Left hindlimb (tissue), 1 donor: ENCODE measurements at places on chromosomes 1 and 21.

DNA sequence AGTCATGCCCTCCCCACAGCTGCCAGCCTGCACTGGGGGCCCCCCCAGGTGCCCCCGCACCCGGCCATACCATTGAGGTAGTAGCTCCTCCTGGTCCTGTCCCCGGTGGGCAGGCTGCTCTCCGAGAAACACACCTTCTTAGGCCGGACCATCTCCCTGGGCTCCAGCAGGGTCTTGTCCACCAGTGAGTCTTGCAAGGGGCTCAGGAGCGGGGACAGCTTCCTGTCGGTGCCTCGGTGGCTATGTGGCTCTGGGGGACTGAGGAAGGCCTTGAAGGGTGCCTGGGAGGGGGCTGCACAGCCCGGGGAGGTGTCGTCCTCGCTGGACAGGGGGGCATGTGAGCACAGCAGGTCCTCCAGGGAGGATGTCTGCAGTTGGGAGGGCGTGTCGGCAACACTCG lies 12.9 kb upstream of the FTCD start:
- DNase-seq: no peak

DNA sequence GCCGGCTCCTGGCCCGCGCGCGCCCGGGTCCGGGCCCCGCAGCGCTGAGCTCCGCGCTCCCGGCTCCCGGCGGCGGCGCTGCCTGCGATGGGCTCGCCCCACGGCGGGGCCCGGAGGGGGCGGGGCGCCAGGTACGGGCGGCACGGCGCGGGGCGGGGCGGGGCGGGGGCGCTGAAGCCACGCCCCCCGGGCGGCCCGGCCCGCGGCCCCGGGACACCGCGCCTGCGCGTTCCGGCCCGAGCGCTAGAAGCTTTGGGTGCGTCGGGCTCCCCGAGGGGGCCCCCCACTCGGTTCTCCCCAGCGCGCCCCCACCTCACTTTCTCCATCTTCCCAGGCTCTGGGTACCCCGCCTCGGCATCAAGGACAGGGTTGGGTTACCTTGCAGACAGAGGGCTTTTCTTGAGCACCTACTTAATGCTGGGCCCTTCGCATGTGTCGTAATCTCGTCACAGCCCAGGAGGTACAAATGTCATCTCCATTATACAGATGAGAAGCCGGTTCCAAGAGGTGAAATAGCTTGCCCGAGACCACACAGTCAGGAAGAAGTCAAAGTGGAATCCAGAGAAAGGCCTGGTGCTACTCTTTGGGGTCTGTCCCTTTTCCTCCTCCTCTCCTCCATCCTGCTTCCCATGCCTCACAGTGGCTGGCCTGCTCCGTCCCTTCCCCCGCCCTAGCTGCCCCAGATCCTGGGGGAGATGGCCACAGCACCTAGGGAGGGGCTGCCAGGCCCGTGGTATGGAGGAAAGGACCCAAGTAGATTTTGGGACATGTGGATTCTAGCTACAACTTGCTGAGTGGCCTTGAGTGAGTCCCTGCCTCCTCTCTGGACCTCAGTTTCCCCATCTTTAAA lies 46.5 kb downstream of the RAP1GAP start:
- no peak for DNase-seq

GRCh38 chr1:37255868-37256267 lies 218.5 kb upstream of the ZC3H12A start:
- DNase-seq: no peak

DNA sequence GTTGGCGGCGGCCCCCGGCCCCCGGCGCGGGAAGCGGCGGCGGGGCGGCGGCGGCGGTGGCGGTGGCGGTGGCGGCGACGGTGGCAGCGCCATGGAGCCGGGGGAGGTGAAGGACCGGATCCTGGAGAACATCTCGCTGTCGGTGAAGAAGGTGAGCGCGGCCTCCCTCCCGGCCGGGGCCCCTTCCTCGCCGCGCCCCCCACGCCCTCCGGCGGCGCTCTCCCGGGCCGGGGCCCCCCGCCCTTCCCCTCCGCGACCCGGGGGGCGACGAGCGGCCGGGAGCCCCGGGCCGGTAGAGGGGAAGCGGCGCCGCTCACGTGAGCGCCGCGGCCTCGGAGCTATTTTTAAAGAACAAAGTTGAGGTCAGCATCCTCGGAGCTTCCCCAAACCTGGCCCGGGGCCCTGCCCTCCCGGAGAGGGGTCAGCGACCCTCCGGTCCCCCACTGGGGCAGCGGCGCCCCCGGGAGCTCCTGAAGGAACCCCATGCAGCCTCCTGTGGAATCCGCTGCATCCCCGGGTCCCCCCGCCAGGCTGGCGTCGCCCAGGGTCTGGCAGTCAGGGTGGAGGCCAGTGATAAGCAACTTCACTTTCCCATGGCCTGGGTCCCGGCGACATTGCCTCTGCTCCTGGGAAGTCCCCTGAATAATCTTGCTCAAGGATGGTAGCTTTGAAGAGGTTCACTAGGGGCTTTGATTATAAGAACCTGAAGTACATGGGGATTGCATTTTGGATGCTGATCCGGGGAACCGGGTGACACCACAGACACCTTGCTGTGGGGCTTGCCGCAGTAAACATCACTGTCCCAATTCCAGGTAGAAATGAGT lies 560 bp downstream of the PLEKHM2 start:
- peak; percentile 56 for DNase-seq

- DNase-seq: no peak
These were observed 109.0 kb downstream of the HIVEP3 start for GRCh38 chr1:41809692-41810091.

GRCh38 chr1:52970149-52970548 lies 43.1 kb downstream of the SCP2 start:
- DNase-seq: no peak

DNA sequence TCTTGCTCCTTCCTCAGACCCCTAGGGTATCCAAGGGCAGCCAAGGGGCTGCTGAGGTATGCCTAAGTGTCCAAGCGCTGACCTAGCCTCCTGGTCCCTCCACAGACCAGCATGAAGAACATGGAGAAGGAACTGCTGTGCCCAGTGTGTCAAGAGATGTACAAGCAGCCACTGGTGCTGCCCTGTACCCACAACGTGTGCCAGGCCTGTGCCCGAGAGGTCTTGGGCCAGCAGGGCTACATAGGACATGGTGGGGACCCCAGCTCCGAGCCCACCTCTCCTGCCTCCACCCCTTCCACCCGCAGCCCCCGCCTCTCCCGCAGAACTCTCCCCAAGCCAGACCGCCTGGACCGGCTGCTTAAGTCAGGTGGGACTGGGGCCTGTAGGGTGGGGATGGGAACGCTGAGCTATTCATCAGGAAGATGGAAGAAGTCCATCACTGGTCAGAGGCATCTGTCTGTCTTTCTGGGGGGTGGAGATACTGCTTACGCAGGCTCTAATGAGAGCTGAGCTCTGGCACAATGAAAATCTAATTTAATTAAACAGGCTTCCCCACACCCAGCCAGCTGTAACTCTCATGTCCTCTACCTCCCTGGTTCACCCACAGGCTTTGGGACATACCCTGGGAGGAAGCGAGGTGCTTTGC lies 1.8 kb downstream of the TRIM46 start:
- peak; percentile 32 for DNase-seq

GRCh38 chr21:35764586-35764985 lies 295.7 kb downstream of the SETD4 start:
- DNase-seq: no peak

GRCh38 chr1:155976062-155976912 lies 2.1 kb downstream of the ARHGEF2 start:
- peak; percentile 86 for DNase-seq

- peak; percentile 75 for DNase-seq
These were observed at the start of gene ACTN2 for GRCh38 chr1:236685917-236686814. Gene ACTN2, plus strand, starts transcription at chr1:236686499. Its CDS starts 175 bp downstream, at chr1:236686674.

DNA sequence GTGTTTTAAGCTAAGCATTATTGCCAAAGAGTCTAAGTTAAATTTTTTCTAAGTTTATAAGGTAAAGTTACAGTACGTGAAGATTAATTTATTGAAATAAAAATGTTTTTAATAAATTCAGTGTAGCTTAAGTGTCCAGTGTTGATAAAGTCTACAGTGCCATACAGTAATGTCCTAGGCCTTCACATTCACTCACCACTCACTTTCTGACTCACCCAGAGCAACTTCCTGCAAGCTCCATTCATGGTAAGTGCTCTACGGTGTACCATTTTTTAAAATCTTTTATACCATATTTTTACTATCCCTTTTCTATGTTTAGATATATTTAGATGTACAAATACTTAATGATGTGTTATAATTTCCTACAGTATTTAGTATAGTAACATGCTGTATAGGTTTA lies 173.2 kb downstream of the CACNA1E start:
- no peak for DNase-seq
